ENCODE measurements at places on chromosomes 5 and 9.

- H3K27ac ChIP-seq: no peak overlapping the region
- peaks cover 58% of the 10 kb centered on the region for H3K27me3 ChIP-seq
- no peak for DNase-seq
- no peak overlapping the region for H3K4me3 ChIP-seq
- H3K4me1 ChIP-seq: no peaks in the 10 kb centered on the region
- H3K36me3 ChIP-seq: no peaks in the 10 kb centered on the region
Observed at GRCh38 chr5:176741561-176742211, 68.7 kb upstream of the UNC5A start.

- DNase-seq: no peak
- H3K4me1 ChIP-seq: peaks cover 48% of the 10 kb centered on the region
- no peak overlapping the region for H3K27ac ChIP-seq
Observed at GRCh38 chr5:143064676-143065075, 294.5 kb downstream of the ARHGAP26 start.

GRCh38 chr5:9977070-9977469 lies 272.6 kb downstream of the ATPSCKMT start:
- H3K36me3 ChIP-seq: no peaks in the 10 kb centered on the region
- H3K4me3 ChIP-seq: no peak overlapping the region
- H3K4me1 ChIP-seq: peaks cover 4% of the 10 kb centered on the region
- no peak for DNase-seq
- H3K27ac ChIP-seq: no peak overlapping the region

DNA sequence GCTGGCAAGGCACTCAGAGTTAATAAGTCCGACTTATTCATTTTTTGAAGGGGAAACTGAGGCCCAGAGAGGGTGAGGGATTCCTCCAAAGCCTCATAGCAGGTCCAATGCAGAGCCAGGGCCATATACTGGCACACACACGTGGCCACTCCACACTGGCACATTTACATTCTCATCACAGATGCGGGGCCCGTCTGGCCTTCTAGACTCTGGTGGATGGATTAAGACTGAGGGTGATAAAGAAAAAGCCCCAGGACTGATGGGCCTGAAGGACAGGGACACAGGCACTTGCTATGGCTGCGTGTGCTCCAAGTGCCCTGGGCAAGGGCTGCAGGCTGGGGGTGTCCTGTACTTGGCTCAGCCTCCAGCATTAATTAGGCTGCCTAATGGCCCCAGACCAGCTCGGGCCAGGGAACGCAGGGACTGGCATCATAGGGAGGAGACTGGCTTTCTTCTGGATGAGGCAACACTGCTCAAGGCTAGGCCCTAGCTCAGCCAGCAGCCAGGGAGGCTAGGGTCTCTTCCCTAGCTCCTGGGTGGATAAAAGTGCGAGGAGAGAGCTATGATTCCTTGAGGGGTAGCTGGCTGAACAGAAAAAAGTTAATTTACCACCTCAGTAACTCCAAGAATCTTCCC lies 28.5 kb upstream of the CSF1R start:
- no peaks in the 10 kb centered on the region for H3K36me3 ChIP-seq
- H3K4me1 ChIP-seq: peaks cover 16% of the 10 kb centered on the region
- no peak overlapping the region for H3K4me3 ChIP-seq
- H3K27me3 ChIP-seq: no peaks in the 10 kb centered on the region
- no peak overlapping the region for H3K27ac ChIP-seq

DNA sequence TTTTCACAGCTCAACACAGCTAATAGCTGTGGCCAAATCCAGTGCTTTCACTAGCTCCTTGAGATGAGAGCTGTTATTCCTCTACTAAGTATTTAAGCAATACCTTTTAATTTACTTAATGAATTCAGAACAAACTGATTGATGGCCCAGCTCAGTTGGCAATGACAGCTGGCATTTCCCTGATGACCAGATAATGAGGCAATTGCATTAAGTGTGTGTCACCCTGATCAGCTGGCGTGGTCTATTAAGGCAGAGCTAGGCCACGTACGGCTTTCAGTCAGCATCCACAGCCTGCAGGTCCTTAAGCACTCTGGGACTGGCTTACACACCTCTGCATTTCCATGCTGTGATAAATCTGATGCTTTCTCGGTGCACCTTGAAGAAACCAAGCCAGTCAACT lies 34.4 kb downstream of the TTLL11 start:
- H3K27me3 ChIP-seq: no peaks in the 10 kb centered on the region
- H3K36me3 ChIP-seq: no peaks in the 10 kb centered on the region
- no peak overlapping the region for H3K4me3 ChIP-seq
- peaks cover 5% of the 10 kb centered on the region for H3K4me1 ChIP-seq

DNA sequence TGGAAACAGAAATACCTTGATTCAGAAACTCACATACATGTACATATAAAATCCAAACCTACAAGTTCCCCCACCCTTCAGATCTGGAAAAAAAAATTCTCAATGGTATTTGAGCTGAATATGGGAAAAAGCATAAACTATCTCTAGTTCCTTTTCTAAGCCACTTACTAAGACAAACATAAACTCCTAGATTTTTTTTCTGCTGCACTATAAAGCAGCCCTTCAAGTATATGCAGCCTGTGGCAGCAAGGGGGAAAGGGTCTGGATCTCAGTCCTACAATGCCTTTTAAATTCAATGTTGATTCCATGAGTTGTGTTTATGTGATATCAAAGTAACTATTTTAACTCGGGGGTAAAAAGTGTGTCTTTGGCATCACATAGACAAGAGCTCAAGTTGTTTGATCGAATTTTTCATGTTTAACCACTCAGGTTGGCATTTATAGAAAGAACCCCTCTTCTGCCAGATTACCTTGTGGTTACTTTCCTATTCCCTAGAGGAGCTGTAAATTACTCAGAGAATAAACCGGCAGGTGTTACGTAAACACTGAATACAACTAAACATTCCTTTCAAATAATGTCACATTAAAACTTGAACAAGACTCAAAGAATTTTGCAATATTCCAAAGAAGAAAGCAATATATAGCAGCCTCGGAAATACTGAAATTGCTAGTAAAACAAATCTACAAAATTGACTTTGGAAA lies 91.8 kb upstream of the FER start:
- H3K36me3 ChIP-seq: no peaks in the 10 kb centered on the region
- H3K4me3 ChIP-seq: no peak overlapping the region
- DNase-seq: peak; percentile 87
- peak overlapping the region; percentile 32 for H3K27ac ChIP-seq
- no peaks in the 10 kb centered on the region for H3K27me3 ChIP-seq
- peaks cover 22% of the 10 kb centered on the region for H3K4me1 ChIP-seq

- H3K36me3 ChIP-seq: no peaks in the 10 kb centered on the region
- H3K27ac ChIP-seq: peak overlapping the region; percentile 88
- no peak for DNase-seq
- peak overlapping the region; percentile 71 for H3K4me3 ChIP-seq
- peaks cover 53% of the 10 kb centered on the region for H3K4me1 ChIP-seq
Observed at GRCh38 chr5:72955143-72955767, 586 bp upstream of the FCHO2 start.

GRCh38 chr9:94979904-94980507 lies 253.5 kb downstream of the AOPEP start:
- H3K27ac ChIP-seq: no peak overlapping the region
- no peak overlapping the region for H3K4me3 ChIP-seq
- no peak for DNase-seq
- no peaks in the 10 kb centered on the region for H3K4me1 ChIP-seq
- no peaks in the 10 kb centered on the region for H3K36me3 ChIP-seq

DNA sequence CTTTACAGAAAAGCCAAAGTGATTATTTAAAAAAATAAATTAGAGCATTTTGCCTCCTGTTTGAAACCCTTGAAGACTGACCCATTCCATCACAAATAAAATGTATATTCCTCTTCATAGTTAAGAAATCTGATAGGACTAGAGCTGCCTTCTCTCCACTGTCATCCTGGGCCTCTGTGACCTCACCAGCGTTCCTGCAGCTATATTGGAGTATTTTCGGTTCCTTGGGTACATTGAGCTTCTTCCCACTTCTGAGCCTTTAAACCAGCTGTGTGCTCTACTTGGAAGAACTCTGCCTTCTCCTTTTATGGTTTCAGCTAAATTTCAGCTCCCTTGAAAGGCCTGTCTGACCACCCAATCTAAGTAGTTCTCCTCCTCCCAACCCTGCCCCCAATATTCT lies 99.1 kb upstream of the ABCA1 start:
- no peaks in the 10 kb centered on the region for H3K27me3 ChIP-seq
- no peaks in the 10 kb centered on the region for H3K4me1 ChIP-seq
- no peaks in the 10 kb centered on the region for H3K36me3 ChIP-seq
- H3K4me3 ChIP-seq: no peak overlapping the region
- H3K27ac ChIP-seq: no peak overlapping the region

DNA sequence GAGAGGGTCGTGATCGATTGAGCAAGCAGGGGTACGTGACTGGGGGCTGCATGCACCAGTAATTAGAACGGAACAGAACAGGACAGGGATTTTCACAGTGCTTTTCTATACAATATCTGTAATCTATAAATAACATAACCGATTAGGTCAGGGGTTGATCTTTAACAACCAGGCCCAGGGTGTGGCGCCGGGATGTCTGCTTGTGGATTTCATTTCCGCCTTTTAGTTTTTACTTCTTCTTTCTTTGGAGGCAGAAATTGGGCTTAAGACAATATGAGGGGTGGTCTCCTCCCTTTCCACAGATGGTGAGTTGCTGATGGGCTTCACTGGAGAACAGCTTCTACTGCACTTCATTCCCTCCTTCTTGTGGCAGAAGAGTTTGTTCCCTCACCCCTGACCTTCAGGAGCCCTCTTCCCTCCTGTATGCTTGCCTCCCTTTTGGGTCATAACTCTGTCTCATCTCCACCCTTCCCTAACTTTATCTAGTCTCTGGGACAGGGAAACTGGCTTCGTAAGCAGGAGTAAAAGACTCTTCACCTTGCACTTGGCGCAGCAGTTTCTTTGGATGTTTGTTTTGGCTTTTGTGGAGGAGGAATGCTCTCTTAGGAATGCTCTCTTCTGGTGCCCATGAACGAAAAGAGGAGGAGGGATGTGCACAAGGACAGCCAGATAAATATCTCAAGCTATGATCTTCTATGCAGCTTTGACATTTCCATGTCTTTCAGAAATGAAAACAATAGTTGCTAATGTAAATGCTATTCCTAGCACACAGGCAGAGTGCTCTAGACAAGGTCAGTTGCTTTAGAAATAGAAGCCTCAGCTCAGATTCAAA lies 139.8 kb upstream of the RPS23 start:
- no peaks in the 10 kb centered on the region for H3K36me3 ChIP-seq
- H3K27ac ChIP-seq: no peak overlapping the region
- H3K4me1 ChIP-seq: peaks cover 39% of the 10 kb centered on the region

DNA sequence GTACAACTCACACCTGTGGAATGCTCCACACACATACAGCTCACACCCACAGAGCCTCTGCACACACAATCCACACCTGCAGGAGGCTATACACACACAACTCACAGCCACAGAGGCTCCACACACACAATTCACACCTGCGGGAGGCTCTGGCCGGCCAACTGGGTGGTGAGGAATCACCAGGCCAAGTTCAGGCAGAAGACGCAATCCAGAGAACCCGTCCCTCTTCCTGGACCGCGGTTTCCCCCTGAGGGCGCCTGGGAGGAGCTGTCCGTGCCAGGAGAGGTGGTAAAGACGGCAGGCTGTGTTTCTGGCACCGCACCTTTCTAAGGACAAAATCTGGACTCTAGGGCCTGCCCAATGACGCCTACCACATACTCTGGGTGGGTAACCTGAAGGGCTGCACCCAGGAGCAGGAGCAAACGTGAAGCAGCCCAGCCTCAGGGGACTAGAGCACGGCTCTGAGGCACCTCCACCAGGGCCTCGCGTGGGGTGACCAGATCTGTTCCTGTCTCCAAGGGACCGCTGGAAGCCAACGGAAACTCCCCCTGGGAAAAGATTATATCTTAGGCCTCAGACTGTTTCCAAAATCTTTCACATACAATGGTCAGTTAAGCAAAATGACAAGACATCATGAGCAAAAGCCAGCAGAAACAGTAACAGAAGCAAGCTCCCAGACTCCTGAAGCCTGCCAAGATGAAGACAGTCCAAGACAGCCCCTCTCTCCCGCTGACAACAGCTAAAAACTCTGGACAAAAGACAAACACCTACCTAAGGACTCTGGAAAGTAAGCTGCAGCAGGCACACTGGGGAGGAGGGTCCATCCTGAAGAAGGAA lies 16.9 kb downstream of the CAMSAP1 start:
- peaks cover 3% of the 10 kb centered on the region for H3K4me1 ChIP-seq
- H3K27me3 ChIP-seq: no peaks in the 10 kb centered on the region
- no peak for DNase-seq

DNA sequence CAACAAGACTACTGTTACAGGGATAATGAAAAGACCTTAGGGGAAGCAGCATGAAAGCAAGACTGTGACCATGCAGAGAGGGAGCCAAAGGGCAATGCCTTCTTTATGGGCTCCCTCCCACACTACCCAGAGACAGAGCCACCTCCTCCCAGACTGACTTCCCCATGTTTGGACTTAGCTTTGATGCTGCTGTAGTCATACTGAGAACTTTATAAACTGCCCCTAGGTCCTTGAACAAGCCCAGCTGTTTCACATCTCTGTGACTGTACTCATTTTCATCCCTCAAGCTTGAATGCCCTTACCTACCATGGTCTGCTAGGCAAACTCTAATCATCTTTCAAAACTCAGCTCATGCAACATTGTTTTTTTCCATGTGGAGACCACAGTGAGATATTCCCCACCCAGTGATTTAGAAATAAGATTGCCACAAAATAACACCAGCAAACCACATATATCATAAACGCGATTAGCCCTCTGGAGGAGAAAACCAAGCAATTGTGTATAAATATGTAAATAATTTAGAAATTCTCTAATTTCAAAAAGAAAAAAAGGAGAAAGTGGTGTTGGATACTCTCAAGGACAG lies 23.4 kb upstream of the FAM169A start:
- H3K36me3 ChIP-seq: no peaks in the 10 kb centered on the region
- no peak overlapping the region for H3K27ac ChIP-seq
- DNase-seq: no peak
- no peaks in the 10 kb centered on the region for H3K4me1 ChIP-seq
- H3K27me3 ChIP-seq: no peaks in the 10 kb centered on the region

DNA sequence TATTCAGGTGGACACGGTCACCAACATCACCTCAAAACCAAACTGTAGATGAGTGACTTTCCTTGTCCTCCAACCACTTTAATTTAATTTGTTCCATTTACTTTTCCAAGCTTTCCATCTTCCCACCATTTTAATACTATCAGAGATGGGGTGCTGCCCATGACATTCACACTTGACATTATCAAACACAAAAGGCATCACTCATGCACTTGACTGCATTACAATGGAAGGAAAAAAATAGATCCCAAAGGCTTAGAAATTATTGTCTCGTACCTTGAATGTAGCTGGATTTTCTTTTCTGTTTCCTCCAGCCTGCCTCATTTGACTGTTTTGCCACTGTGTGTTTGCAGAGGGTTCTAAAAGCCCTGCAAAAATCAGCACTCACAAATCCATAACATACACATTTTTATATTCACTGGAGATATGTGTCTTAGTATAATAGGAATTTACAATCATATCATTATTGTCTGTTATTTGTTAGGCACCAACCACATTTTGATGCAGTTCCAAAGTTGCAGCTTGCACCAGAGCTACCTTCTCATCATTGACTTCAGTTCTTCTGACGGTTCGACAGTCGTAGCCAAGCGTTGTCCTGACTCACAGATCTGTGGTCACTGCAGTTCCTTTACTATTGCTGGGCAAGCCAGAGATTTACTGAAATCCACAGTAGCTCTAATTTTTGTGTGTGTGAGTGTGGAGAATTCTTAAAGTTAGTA lies 712.3 kb upstream of the WWC1 start:
- no peaks in the 10 kb centered on the region for H3K4me1 ChIP-seq
- H3K4me3 ChIP-seq: no peak overlapping the region
- H3K27me3 ChIP-seq: peaks cover 84% of the 10 kb centered on the region
